Stimulated activated CD4-positive, alpha-beta T cell treated with anti-CD3 and anti-CD28 coated beads, Interleukin-12 subunit alpha, Interleukin-12 subunit beta, amount 100 ng/mL, for 24 hours (primary cell): ENCODE measurements at places on chromosomes 5 and 9.

DNA sequence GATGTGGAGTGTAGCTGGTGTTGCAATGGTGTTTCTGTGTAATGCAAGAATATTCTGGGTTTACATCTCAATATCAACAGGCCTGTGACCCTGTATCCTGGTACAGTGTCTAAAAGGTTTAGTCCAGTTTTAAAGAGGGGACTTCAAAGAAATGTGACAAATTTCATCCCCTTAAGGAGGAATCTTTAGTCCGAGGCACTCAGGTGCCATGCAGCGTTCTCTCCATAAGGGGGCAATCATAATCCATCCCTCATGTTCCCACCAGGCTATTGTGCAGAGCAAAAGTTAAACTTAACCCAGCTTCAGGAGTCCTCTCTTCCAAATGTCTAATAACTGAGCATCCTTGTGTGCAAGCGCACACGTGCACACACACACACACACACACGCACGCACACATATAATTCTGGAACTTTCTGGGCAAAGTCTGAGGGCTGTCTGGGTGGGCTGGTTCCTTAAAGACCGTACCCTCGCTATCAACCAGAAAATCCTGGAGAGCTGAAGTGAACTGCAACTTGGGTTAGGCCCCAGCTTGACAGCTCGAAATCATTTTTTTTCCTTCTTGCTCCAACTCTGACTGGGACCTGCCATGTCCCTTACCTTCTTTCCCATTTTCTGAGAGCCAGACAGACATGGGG, 46.0 kb downstream of the CRB2 start:
- no peak for DNase-seq

DNA sequence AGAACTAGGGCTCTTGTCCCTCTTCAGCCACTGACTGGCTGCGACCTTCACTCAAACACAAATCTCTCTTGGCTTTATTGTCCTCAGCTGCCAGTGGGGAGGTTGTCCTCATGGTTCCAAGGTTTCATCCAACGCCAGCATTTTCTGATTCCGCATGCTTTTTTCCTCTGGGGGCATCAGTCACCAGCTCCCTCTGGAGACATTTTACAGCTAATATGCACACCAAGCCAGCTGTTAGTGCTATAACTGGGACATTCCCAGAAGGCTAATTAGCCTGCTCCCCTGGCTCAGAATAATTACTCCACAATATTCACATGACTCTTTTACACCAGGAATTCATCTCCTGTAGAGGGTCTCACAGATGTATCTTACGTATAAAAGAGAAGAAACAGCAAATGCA, 193.6 kb upstream of the ANKRD55 start:
- no peak for DNase-seq

GRCh38 chr9:131578021-131578420, 32.7 kb downstream of the PRRT1B start:
- no peak for DNase-seq

- DNase-seq: no peak
Observed at GRCh38 chr5:177611446-177612214, 11.7 kb downstream of the B4GALT7 start.

DNA sequence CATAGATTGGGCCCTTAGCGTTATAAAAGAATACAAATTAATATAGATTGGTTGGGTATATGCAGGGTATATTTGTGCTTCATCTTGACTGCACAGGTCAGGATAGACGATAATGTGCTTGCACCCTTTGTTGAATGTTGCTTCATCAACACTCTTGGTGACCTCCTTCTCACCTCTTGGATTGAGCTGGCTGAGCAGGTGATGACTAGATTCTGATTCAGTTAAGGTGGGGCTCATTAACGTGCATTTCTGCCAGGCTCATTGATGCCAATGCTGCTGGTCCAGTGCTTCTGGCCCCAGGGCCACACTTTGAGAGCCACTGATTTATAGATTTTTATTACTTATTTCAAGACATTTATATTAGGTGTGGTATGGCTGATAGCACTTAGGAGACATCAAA, 27.7 kb downstream of the PCSK5 start:
- DNase-seq: no peak

DNA sequence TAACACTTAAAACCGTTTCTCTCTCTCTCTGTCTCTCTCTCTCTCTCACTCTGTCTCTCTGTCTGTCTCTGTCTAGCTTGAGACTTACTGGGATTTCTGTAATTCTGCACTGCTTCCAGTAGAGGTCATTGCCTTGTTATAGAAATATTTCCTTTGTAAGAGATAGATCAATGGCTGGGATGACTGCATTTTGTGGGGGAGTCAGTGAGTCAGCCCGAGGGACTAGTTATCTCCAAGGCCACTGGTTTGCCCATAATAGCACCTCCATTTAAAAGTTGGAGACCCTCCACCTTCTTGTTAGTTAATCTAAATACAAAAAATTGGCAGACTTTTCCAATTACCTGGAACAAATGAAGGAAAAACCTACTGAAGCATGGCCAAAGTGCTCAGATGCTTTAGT, 547.2 kb downstream of the LRRC70 start:
- no peak for DNase-seq

DNA sequence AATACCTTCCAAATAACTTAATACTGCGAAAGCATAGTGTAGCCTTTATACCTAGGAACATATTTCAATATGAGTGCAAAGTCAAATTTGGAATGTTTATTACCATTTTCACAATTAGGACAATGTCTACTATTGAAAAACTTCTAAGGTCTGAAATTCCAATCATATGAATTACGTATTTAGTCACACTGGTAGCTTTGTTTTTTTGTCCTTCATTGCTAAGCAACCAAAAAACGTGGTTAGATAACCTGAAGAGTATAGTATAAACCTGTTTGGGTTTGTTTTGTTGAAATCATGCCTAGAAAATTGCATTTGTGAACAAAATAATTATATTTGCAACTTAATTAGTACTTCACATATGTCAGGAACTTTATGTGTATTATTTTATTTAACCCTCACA, 134.2 kb downstream of the FBXO4 start:
- no peak for DNase-seq

- DNase-seq: no peak
Observed at GRCh38 chr9:73009649-73010288, 56.9 kb upstream of the ALDH1A1 start.

- no peak for DNase-seq
Observed at GRCh38 chr9:123776708-123777537, 153.0 kb downstream of the DENND1A start.

DNA sequence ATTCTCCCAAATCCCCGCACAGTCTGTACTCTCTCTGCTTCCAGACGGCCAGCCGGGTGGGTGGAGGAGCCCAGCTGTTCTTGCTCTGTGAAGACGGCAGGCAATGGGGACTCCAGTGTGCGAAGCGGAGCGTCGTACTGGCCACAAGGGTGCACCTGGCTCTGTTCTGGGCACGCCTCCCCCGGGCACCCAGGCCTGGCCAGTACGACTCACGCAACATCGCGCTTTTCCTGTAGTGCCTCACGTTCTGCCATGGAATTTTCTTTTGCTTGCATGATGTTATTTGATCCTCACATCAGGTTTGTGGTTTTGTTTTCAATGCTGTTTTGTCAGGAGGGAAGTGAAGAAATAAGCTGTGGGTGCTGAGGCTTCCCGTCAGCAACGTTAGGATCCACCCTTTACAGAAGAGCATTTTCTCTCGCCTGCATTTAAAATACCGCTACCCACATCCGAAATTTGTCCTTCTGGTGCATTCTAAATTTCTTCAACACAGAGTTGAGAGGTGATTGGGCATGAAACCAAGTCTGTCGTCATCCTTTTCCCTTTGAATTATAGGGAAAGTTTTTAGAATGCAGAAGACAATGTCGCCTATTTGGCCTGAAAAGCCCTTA, 311.7 kb downstream of the TRIM36 start:
- DNase-seq: no peak

GRCh38 chr5:151551985-151552384, 39.1 kb downstream of the FAT2 start:
- no peak for DNase-seq

GRCh38 chr5:94021246-94021645, 279.8 kb upstream of the POU5F2 start:
- DNase-seq: no peak

- no peak for DNase-seq
Observed at GRCh38 chr9:137167747-137168572, 1.9 kb downstream of the LRRC26 start.

DNA sequence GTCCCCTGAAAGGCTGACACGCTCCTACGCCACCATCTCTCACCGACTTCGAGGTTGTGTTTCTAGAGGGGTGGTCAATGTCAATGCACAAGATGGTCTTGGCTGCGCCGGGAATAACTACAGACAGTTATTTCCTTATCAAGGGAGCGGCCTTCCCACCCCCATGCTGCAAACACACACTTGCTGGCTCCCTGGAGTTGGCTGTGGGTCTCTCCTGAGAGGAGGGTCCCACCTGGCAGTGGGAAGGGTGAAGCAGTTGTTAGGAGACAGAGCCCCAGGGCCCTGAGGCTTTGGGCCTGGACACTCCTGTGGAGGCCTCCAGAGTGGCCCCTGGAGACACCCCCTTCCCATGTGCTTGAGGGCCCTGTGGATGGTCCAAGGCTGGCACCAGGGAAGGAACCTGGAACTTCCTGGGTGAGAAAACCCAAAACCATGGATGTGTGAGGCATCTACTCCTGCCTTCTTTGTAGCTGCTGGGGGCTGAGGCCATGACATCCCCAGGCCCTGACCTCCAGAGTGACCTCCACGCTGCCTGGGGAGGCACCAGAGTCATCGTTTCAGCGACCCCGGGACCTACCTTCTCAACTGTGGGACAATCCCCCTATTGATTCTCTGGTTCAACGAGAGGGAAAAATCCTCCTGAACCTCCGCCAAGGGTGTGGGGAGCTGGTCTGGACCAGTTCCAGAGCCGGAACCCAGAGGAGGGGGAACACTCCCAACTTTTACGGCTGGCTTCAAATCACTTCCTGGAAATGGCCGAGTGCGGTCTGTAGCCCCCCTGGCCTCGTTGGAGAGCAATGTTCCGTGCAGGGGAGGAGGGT, 101.1 kb upstream of the COL5A1 start:
- no peak for DNase-seq

- no peak for DNase-seq
Observed at GRCh38 chr5:40292006-40292405, 387.7 kb upstream of the PTGER4 start.

DNA sequence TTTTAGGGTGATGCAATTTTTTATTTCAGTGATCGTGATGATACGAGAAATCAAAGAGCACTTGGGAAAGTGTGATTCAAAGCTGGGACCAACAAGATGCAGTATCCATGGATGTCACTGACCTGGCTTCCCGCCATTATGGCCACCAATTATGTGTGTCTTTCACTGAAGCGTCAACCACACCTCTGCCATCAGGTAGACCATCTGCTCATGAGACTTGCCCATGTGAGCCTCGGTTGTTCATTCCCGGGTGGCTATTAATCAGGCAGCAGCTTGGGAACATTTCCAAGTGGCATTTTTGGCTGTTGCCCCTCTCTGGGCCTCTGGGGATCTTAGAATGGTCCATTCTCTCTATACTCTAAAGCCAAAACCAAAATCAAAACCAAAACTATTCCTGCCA, 436.0 kb upstream of the ADAMTSL1 start:
- DNase-seq: no peak

GRCh38 chr9:14993061-14993800, 83.0 kb upstream of the FREM1 start:
- DNase-seq: peak; percentile 69

- DNase-seq: no peak
Observed at GRCh38 chr5:87340716-87341115, 72.0 kb downstream of the CCNH start.

GRCh38 chr9:113290052-113290607, 13.0 kb downstream of the RNF183 start:
- DNase-seq: no peak

DNA sequence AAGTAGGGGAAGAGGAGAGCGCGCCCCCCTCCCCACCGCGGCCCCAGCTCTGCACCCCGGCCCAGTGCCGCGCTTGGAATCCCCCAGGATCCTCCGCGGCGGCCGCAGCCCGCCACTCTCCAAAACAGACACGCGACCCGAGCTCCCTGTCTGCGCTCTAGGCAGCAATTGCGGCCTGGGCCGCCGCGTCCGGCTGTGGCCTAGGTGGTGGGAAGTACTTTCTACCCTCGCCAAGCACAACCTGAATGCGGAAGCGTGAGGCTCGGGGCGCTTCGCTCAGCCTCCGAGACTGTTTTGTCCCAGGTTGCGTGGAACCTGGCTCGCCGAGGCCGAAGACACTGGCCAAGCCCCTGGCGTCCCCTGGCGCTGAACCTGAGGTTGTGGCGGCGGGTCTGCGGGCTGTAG, 3.3 kb upstream of the FOXB2 start:
- no peak for DNase-seq

DNA sequence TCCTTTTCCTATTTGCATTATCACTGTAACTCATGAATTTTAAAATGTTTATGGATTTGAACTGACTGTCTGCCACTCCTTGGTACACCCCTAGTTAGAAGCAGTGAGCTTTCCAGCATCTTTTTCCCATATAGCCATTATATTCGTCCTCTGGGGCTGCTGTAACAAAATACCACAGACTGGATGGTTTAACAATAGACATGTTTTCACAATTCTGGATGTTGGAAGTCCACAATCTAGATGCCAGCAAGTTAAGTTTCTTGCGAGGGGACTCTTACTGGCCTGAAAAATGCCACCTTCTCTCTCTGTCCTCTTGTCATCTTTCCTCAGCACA, 530.0 kb downstream of the SEMA5A start:
- DNase-seq: no peak

DNA sequence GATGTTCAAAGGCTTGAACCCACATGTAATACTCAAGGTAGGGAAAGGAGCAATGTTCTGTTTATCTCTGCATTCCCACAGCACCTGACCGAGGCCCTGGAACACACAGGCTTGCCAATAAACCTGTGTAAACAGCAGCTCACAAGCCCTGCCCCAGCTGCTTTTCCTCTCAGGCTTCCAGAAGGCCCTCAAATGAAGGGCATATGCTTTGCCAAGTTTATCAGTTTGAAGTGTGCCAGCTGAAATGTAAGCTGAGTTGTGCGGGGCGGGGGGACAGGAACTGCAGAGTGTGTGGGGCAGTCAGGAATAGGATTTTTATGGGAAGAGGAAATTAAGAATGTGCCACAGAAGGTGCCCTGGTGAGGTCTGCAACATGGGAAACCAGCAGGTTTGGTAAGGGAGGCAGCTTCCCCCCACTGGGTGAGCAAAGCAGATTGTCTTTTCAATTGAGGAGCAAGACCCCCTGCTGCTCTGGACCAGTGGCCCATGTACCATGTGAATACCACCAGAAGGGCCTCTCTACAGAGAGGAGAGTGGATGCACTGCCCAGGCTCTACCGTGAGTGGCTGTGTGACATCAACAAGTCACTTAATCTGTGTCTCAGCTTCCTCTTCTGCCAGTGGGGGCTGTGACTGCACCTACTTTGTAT, 194.8 kb downstream of the SPOCK1 start:
- DNase-seq: no peak

- DNase-seq: no peak
Observed at GRCh38 chr5:11564706-11565105, 339.5 kb downstream of the CTNND2 start.

- DNase-seq: no peak
Observed at GRCh38 chr5:11048760-11049159, 287.7 kb upstream of the DAP start.

DNA sequence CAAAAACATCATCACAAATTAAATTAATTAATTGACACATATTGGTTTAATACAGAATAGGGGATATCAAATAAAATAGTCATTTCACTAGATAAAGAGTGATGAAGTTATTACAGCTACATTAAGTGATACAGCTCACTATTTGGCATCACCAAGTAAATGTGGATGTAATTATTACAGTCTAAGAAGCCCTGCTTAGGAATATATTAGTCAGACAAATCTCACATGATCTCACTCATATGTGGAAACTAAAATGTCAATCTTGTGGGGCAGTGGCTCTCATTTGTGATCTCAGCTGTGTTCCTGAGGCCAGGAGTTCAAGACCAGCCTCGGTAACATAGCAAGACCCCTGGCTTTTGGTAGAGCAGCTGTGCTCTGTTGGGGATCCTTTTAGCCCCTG, 233.4 kb upstream of the RGMB start:
- DNase-seq: no peak
